ENCODE measurements at places on chromosomes 1 and 21.

DNA sequence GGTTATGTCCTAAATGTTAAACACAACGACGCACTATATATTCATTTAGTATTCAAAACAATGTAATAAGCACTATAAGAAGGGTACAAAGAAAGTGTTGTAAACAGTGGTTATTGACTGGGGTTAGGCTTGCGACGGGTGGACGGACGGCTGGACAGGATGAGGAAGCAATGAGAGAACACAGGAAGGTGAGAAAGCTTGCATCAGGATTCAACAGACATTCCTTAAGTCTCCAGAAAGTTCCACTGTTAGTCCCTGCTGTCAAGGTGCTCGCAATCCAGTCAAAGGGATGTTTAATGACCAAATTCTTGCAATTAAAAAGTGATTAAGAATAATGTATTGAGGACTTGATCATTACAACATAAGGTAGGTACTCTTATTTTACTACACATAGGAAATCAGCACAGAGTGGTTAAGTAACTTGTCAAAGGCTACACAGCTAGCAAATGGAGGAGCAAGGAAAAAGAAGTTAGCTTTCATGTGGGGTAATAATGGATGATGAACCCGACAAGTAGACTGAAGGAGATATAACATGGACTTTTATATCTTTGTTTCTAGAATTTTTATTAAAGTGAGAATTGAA is 994 bp upstream of the ACBD6 start:
- no peak for DNase-seq

GRCh38 chr1:12565966-12566352 is 52.1 kb downstream of the DHRS3 start:
- no peak for DNase-seq

DNA sequence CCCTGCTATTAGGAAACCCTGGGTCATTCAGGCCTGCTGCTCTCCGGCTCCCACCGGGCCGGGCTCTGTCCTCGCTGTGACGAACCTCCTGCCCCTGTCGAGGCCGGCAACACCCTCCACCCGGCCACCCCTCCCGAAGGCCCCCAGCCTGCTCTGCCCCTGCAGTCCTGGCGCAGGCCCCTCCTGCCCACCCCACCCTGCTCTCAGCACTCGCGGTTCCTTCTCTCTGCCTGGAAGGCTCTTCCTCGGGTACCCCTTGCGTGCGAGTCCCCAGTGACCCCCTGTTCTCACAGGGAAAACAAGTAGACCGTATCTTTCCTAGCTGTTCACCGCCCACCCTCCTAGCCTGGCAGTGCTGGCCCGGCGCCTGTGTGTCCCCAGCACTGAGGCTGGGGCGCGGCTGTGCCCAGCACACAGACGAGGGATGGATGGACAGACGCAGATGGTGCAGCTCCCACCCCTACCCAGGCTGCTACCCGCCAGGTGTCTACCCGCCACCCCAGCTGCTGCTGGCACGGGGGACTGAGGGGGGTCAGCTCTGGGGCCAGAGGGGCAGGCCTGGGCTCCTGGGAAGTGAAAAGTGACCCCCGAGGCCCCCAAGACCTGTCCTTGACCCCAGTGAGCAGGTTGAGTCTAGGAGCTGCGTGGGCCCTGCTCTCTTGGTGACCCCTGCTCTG is 3.1 kb upstream of the VWA1 start:
- DNase-seq: no peak

GRCh38 chr1:14909273-14909672 is 244.3 kb upstream of the TMEM51 start:
- DNase-seq: no peak

DNA sequence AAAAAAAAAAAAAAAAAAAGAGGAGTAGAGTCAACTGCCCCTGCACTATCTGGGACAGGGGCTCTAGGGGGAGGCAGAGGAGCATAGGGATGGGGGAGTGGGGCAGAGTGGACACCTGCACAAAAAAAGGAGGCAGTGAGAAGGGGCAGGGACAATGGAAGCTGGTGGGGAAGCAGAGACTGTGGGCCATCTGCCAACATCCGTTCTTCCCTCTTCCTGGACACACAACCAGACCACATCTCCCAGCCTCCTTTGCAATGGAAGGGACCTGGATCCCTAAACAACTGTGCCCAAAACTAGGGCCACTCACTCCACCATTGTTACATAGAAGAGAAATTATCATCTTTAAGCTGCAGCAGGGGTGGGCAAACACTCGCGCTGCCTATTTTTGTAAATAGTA is 38.4 kb downstream of the NEK2 start:
- DNase-seq: no peak
